ENCODE measurements at places on chromosomes 12 and 14.

DNA sequence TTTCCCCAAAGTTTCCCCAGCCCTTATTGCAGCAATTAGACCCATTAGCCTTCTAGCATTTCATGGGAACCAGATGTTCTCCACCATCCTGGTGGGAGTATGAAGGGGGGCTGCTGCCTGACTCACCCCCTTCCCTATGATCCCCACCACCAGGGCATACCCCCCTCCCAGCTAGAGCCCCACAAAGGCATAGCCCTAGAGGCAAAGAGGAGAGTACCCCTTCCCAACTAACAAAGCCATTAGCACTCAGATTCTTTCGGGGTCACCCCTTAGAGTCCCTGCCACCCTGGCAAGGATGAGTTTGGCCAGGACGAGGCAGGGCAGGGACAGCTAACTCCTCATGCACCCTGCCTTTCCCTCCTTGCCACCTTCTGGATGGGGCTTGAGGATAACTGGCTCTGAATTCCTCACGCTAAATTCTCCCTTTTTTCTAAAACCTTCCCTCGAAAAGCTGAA lies 9.2 kb downstream of the RARG start:
- DNase-seq = no peak

DNA sequence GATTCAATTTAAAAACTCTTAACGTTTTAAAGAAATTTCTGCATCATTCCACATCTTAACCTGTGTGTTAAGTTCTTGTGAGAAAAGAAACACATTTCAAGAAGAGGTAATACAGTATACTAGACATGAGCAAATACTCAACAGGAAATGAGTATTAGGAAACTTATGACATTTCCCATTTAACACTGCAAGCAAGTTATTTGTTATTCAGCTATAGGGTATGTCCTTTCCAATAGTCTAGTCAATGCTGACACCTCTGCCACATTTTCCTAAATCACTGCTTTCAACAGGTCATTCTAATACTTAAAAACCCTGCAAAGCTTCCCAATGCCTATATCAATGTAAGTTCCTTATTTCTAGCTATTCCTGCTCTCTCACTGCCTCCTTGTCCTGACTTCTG lies 93.1 kb downstream of the DDHD1 start:
- DNase-seq = no peak

DNA sequence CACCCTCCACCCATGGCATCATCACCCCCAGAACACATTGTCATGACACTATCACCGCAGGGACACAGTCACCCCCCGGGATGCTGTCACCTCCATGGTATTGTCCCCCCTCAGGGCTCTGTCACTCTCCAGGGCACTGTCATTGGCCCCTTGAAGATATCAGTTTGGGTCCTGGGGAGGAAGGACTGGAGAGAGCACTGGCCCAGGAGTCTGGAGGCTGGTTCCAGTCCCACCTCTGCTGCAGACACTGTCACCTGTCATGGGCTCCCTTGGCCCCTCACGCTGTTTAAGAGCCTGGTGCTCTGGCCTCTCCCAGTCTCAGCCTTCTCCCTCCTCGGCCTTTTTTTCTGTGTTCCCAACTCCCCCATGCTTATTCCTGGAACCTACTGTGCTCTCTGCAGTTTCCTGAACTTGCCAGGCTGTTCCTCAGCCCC lies 31.9 kb downstream of the SERPINA3 start:
- no peak for DNase-seq

GRCh38 chr12:96522690-96523089 lies 33.3 kb downstream of the CFAP54 start:
- no peak for DNase-seq

DNA sequence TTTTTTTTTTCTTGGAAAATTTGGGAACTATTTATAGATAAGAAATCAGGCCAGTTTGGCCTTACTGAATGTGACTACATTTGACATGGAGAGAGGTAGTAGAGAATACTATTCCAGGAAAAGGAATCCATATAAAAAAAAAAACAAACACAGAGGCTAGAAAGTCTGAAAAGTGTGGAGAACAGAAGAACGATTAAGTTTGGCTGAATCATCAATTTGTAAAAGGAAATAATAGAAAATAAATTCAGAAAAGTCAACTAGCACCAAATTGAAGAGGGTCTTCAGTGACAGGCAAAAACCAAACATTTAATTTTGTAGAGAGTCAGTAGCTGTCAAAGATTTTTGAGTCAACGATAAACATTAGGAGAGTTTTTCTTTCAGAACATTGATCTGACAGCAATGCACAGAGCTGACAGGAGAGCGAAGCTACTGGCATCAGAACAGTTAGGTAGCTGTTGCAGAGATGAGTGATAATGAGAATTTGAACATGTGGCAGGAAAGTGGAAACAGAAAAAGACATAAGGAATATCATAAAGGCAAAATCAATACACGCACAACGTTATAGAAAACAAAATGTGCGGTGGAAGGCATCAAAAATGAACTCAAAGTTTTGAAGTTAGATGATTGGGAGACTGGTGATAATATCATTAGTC lies 241.2 kb downstream of the SOX5 start:
- no peak for DNase-seq

DNA sequence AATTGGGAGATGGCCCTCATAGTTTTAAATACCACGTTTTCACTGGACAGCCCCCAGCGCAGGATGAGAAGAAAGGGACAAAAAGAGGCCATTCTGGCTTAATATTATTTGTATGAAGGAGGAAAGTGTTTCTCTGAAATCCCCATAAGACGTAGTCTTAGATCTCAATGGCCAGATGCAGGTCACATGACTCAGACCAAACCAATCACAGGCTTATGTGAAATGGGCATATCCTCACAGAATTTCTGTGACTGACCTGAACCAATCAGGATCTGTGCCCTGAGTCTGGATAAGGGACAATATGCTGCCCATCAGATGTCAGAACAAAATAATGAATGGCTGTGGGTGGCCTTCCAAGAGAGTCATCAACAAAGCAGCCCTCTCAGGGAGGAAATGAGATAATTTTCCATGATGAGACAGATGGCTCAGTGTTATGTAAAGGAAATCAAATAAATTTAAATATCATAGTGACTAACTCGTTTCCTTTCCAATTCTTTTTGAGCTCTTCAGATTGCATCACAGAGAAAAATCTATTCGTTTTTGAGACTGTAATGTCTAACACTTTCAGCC lies 1009.5 kb upstream of the TMEM132C start:
- no peak for DNase-seq

DNA sequence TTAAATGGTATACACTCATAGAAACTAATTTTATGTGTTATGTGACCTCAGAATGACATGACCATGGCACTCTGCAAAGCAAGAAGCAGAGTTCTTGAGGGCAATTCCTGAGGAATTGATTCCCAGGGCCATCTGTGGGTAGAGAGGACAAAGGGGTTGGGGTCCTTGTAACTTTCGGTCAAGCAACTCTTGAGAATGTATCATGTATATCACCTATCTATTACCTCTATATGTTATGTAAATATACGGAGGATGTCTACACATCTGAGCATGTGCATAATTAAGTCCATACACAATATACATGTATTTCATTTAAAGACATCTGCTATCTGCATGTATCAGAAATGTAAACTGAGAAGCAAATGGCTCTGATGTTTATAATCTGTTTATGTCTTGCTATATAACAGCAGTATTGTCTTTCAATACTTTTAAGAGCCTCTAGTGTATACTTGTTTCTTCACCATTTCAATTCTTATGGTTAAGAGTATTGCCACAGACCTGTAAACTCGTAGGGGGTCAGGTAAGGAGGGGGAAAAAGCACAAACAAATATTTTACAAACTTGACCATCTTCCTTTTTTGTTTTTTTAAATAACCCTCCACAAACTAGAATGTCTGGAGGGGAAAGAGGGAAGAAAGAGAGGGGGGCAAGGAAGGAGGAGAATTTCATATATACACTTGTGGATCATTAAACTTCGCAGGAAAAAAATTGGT lies 4.5 kb downstream of the FOXA1 start:
- no peak for DNase-seq

- no peak for DNase-seq
These were observed 1.1 kb downstream of the TSPAN9 start for GRCh38 chr12:3078086-3078820.

DNA sequence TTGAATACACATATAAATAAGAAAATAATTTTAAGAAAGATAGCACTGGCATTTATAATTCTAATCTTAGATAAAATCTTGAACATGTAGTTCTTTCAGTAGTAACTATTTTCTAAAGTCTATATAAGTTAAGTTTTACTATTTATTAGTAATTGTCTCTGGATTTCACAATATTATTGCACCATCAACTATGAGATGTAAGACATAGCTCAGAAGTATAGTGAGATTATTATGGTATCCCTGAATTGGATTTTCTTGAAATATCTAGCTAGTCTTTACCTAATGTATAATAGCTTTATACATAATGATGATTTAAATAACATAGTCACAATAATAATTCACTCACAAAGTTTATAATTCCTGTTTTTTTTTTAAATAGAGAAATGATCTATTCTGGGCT lies 6.7 kb downstream of the CLEC12A start:
- DNase-seq = no peak

GRCh38 chr14:50093496-50093895 lies 22.9 kb downstream of the VCPKMT start:
- no peak for DNase-seq

DNA sequence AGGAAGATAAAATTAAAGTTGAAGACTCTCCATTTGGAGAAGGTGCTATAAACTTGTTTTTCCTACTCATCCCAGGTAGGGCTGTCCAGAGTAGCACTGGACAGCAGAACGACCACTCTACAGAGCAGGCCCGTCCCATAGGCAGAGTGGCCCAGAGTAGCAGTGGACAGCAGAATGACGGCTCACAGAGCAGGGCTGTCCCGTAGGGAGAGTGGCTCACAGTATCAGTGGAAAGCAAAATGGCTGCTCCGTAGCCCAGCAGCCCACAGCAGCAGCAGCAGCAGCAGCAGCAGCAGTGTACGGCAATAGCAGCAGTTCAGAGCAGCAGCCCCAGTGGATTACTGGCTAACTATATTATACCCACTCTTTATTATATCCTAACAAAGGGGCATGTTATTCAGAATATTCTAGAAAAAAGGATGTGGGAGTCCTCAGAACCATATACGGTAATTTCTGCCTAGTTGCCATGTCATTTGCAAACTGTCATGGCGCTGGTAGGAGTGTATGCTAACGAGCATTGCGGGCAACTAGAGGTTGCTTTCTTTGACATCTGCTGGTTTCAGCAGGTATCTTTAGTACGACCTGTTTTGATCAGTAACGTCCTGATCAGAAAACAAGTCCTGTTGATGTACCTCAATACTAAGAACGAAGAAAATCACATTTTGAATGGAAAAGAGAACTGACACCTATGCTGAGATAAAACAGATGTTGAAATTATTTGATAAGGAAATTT lies 567.3 kb downstream of the SLC16A7 start:
- no peak for DNase-seq

DNA sequence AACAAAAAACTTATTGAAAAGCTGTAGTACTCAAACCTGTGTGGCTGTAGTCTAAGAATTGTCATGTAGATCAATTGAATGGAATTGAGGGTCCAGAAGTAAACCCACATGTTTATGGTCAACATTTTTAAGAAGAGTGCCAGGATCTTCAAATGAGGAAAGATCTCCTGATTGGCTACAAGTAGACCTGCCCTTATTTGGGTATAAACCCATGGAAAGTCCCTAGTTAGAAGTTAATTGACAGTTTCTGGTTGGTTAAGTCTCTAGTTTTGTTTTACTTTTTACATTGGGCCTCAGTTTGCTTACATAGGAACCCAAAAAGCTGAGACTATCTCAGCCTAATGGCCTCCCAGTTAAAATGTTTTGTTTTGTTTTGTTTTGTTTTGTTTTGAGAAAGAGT lies 91.9 kb upstream of the RESF1 start:
- DNase-seq = no peak
